IMR-90 (cell line): ENCODE measurements at places on chromosomes 11 and 22. TPM values are rescaled to one million over a fixed set of nuclear protein-coding genes. Genes with fewer than 3 reads are reported as not detected.

DNA sequence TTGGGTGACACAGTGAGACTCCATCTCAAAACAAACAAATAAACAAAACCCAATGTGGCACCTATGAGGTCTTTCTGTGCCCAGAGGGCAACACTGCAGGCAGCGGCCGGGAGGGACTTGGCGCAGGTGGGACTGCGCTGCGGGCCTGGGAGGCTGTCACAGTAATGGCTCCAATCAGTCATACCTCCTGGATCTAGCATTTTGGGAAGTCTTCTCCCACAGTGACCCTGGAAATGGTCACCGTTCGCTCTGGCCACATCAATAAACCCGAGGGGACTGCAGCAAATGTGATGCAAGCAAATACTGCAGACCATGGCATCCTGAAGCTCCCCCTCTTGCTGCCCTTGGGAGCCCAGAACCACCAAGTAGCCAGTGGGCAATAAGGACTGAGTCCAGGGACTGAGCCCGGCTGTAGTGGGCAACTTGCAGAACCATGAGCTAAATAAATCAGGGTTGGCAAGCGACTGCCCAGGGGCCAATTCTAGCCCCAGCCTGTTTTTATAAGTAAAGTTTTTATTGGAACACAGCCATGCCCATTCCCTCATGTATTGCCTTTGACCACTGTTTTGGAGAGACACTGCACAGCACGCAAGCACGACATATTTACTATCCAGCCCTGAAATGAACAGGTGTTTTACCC is 15.4 kb downstream of the SHANK2 start:
- no peak overlapping the region for H3K4me3 ChIP-seq
- H3K36me3 ChIP-seq: peaks cover 16% of the 10 kb centered on the region
- no peak overlapping the region for H3K27ac ChIP-seq
- H3K4me1 ChIP-seq: peaks cover 4% of the 10 kb centered on the region

Gene DAGLA
- 0.83 and 0.90 TPM in 2 replicates for total RNA-seq

GRCh38 chr11:128949791-128950454 is 7.3 kb upstream of the TP53AIP1 start:
- no peak for DNase-seq
- H3K4me3 ChIP-seq: no peak overlapping the region
- peaks cover 3% of the 10 kb centered on the region for H3K27me3 ChIP-seq
- H3K4me1 ChIP-seq: no peaks in the 10 kb centered on the region
- no peaks in the 10 kb centered on the region for H3K36me3 ChIP-seq

DNA sequence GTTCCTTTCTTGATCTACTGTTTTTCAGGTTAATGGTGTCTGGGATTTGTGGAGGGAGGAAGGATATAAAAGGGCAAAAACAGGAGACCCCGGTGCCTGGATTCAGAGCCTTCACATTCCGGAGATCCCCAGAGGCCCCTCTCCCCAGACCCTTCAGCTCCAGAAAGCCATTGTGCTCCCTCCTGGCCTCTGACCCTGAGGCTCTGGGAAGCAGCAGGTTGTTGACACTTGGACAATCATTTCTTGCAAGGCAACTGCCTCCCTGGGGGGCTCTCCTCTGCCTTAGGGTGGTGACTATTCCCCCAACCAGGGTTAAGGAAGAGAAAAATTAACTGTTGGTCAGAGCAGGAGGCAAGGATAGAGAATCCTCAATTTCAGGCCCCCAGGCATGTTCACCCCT is 86.9 kb upstream of the NNMT start:
- no peak for DNase-seq
- H3K27me3 ChIP-seq: peaks cover 34% of the 10 kb centered on the region
- H3K4me3 ChIP-seq: no peak overlapping the region
- no peak overlapping the region for H3K27ac ChIP-seq
- H3K4me1 ChIP-seq: no peaks in the 10 kb centered on the region
- no peaks in the 10 kb centered on the region for H3K36me3 ChIP-seq

DNA sequence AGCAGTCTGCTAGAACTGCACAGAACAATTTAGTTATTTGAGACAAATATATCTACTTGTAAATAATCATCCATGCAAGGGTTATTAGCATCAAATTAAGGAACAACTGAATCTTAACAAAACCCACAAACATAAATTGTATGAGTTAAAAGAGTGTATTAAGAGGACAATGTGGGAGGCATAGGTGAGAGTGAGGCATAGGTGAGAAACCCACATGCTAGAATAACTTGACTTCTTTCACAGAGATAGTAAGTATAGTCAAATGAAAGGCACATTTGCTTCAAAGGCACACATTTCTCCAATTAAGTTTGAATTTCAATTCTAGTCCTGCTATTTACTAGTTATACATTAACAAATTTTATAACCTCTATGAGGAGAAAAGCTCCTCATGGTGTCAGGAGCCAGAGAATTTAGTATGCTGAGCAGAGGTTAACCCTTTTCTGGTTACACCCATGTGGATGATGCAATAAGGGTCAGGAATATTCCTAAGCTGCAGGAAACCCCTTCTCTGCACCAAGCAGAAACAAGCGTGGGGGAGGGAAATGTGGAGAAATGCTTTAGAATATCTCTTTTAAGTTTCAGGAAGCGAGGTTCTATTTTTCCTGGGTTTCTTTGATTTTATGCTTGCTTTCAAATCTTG is 264.2 kb downstream of the GRM5 start:
- H3K27me3 ChIP-seq: no peaks in the 10 kb centered on the region
- H3K4me3 ChIP-seq: no peak overlapping the region
- no peaks in the 10 kb centered on the region for H3K36me3 ChIP-seq
- no peak overlapping the region for H3K27ac ChIP-seq
- H3K4me1 ChIP-seq: no peaks in the 10 kb centered on the region

DNA sequence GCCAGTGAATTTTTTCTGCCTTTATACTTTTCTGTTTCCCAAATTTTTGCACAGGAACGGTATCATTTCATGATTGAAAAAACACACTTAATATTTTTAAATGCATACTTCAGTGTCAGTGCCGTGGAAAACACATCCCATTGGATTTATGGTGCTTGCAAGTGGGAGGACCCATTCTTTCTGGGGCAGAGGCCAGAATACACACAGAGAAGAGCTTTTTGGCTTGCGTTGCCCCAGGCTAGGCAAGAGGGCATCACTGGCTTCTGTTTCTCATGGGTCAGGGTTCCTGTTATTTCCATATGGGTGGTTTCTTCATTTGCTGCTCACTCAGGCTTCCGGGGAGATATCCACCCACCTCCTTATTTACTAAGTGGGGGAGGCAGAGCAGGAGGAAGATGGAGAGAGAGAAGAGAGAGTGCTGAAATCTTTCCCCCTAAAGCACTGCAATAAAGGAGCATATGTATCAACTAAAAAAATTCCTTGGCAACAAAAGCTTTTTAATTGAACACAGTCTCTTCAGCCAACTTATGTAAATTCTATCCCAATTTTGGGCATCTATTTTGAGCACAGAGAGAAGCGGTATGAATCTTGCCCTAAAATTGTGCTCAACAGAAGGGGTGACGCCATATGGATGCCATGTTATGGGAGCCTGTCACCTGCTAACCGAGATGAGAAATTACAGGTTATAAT is 66.0 kb upstream of the KIRREL3 start:
- H3K27me3 ChIP-seq: peaks cover 48% of the 10 kb centered on the region
- no peaks in the 10 kb centered on the region for H3K4me1 ChIP-seq
- H3K27ac ChIP-seq: no peak overlapping the region
- no peak overlapping the region for H3K4me3 ChIP-seq
- no peak for DNase-seq
- H3K36me3 ChIP-seq: no peaks in the 10 kb centered on the region

Gene OR51I1
- not detected in 2 replicates for total RNA-seq

GRCh38 chr11:45917286-45917622 is 423 bp downstream of the PEX16 start:
- peak overlapping the region; percentile 79 for H3K4me3 ChIP-seq
- H3K4me1 ChIP-seq: no peaks in the 10 kb centered on the region
- H3K27me3 ChIP-seq: peaks cover 12% of the 10 kb centered on the region; the same call in 1 of the 2 replicates
- H3K27ac ChIP-seq: peak overlapping the region; percentile 85

Gene CXCR5
- not detected in 2 replicates for total RNA-seq

DNA sequence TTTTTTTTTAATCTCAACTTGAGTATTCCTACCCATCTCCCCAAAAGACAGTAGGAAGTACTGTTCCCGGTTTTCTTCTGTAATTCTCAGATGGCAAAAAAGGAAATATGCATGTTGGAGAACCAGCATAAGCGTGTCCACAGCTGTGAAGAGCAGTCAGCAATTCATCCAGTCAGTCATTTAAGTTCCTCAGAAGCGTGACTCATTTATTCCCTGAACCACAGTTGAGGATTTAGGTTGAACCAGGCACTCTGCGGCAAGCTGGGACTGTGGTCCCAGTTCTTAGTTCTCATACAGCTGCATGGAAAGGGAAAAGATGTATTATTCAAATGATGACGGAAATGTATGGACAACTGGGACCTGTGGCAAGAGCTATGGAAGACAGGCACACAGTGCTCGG is 61.0 kb upstream of the MYO18B start:
- no peak overlapping the region for H3K4me3 ChIP-seq
- H3K27ac ChIP-seq: no peak overlapping the region
- no peaks in the 10 kb centered on the region for H3K36me3 ChIP-seq
- DNase-seq: no peak
- no peaks in the 10 kb centered on the region for H3K4me1 ChIP-seq
- H3K27me3 ChIP-seq: no peaks in the 10 kb centered on the region

GRCh38 chr11:1888811-1889210 is 2.9 kb downstream of the PRR33 start:
- no peak overlapping the region for H3K27ac ChIP-seq
- DNase-seq: no peak
- H3K36me3 ChIP-seq: no peaks in the 10 kb centered on the region
- no peak overlapping the region for H3K4me3 ChIP-seq

- no peak for DNase-seq
- no peaks in the 10 kb centered on the region for H3K36me3 ChIP-seq
- H3K27me3 ChIP-seq: no peaks in the 10 kb centered on the region
- H3K27ac ChIP-seq: no peak overlapping the region
- no peak overlapping the region for H3K4me3 ChIP-seq
These were observed 61.0 kb downstream of the OR5AK2 start for GRCh38 chr11:57049749-57050148.

DNA sequence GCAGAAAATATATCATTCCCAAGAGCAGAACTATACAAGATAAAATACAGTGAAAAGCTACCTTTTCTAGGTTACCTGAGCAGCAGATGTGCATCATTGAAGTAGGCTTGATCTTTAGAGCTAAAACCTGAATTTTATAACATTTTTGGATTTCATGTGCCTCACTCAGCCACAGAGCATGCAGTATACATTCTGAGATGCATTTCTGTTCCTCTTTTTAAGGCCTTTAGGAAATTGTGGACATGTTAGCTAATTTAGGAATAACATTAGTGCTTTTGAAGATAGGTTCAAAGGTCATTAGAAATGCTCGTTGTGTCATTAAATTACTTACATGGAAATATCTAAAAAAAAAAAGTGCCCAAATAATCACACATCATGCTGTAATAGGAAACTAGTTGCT is 230.6 kb upstream of the PDGFD start:
- no peak overlapping the region for H3K27ac ChIP-seq
- no peaks in the 10 kb centered on the region for H3K27me3 ChIP-seq
- no peak for DNase-seq
- no peaks in the 10 kb centered on the region for H3K36me3 ChIP-seq
- H3K4me1 ChIP-seq: no peaks in the 10 kb centered on the region

Gene RAC2
- total RNA-seq: 10.0 and 11.1 TPM in 2 replicates
